ENCODE measurements at places on chromosomes 13 and 19.

DNA sequence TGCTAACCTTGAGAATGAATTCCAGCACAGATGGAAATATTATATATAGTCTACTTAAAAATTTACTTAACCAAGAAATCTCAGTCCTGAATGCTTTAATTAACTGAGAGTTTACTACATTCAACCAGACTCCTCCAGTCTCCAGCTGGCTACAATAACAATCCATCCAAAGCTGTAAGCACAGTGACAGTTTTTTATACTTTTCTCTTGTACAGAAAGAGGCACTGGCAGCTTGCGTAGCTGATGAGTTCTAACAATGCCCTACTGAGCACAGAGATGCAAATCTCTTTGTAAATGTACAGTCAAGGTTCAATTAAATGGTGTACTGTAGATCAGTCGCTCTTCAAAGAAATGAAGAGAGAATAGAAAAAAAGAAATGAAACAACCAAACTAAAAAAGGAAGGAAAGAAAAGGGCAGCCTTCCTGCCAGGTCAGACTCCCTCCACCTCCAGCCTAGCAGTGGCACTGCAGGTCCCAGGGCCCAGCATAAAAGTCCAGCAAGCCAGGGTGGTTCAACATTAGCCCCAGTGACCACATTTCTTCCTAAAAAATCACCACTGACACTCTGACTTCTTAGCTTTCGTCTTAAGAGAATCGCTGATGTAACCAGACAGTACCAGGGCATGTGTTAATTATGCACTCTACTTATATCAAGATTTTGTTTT is 88.4 kb downstream of the SACS start:
- DNase-seq, result no peak

DNA sequence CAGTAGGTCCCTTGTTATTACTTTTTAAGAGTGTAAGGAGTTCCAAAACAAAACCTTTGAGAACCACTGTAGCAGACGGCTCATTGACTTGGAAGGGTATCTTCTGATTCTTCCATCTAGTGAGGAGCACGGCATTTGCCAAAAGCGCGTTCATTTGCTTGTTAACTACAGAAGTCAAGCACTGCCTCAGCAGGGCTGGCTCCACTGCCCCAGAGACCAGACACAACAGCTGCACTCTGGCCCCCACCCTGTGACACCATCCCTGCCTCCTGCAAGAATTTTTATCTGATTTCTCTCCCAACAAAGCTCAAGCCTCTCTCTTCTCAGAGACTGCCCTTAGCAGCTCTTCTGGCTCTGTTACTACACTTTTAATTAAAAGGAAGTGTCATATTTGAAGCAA is 20.7 kb upstream of the XPO4 start:
- DNase-seq, result no peak

GRCh38 chr13:65763811-65764210 is 1466.3 kb downstream of the PCDH9 start:
- no peak for DNase-seq

DNA sequence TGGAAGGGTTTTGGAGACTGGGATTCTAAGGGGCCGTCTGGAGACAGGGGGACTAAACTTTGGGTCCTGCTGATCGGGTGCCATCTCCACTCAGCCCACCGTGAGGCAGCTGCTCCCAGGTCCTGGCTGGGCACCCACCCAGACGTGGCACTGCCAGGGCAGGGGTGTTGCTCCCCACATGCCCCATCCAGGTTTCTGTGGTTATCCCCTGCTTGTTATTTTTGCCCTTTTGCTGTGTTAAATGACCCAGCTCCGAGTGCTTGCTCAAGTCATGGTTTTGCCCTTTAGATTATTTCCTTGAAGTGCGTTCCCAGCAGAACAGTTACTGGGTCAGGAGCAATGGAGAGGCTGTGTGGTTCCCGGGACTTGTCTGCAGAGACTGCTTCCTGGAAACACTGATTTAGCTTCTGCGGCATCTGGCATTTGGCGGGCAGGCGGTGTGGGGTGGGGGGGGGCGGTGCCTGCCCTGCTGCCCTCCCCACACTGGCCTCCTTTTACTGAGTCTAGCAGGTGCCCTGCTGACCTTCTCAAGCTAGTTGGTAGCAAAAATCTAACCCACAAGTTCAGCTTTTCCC is 1.9 kb downstream of the RAB11B start:
- DNase-seq, result no peak

GRCh38 chr19:31073485-31074198 is 275.6 kb downstream of the TSHZ3 start:
- no peak for DNase-seq

DNA sequence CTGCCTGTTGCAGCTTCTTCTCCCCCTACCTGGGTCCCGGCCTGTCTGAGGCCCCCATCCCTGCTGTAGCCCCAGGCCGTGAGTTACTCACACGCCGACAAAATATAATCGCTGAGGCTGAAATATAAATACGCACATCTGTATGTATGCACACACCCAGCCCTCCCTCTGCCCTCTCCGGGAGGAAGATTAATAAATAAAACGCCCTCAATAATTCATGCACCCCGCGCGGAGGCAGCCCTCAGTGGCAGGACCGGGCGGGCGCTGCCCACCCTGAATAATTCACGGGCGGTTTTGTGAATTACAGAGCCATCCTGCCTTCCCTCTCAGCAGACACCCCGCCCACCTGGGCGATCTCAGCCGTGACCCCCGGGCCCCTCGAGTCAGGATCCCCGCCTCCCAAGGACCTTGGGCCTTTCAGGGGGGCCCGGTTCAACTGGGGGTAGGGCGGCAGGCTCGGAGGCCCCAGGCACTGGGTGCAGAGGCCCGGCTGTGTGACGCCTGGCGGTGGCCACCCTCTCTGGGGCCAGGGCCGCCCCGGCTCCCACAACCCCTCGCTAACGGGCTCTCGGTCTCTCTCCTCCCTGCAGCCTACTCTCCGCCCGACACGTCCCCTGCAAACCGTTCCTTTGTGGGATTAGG is 24.2 kb downstream of the SMIM24 start:
- DNase-seq, result no peak

GRCh38 chr19:2271234-2272103 is 10.5 kb downstream of the PEAK3 start:
- DNase-seq, result no peak

- no peak for DNase-seq
These were observed 45.3 kb upstream of the VSTM2B start for GRCh38 chr19:29480507-29480906.

DNA sequence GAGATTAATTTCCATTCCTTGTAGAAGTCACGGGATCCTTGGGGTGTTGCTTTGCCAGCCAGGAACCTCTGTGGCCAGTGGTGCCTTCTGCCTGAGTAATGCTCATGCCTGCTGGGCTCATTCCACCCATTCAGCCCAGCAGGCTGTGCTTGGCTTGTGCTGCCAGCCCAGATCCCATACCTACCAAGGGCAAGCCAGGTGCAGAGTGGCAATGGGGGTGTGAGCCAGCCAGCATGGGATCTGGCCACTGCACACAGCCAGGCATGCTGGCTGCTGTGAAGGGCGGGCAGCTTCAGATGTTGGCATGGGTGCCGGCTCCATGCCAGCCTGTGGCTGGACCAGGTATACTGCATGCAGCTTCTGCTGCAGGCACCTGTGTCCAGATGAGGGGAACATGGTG is 42.5 kb downstream of the WDFY2 start:
- DNase-seq, result no peak

GRCh38 chr13:113557013-113557412 is 27.5 kb upstream of the TFDP1 start:
- no peak for DNase-seq

DNA sequence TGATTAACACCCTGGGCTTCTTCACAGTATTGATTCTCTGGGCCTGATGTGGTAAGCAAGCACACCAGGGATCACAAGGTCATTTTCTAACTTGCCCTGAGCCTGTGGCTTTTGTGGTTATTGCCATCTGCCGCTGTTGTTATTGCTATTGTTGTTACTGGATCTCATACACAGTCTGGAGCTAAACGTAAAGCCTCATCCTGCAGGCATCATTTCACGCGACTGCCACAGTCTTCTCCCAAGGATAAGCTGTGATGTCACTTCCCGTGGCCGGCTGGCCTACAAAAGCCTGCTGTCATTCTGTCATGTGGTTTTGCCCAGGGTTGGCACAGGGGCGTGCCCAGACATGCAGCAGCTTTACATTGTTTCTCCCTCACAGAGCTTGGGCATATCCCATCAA is 154.0 kb upstream of the GPR12 start:
- DNase-seq, result no peak

- no peak for DNase-seq
These were observed 645 bp downstream of the PALM start for GRCh38 chr19:709196-709964.

- DNase-seq, result no peak
These were observed 25.0 kb upstream of the PLEKHF1 start for GRCh38 chr19:29640231-29640630.

DNA sequence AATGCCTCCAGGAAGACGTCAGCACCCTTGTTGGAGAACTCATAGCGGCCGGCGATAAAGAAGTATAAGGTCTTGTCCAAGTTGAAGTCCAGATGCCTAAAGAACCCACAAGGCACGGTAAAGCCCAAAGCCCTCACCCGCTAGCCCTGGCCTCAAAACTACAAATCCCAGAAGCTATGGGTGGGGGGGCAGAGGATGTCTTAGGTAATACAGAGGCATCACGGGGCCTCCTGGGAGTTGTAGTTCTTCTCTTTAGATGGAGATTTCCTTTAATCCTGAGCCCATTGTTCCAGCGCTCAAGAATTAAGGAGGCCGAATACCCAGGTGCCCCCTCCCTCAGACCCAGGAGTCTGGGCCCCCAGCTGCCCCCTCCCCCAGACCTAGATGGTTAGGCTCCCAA is 10.8 kb downstream of the GYS1 start:
- no peak for DNase-seq

DNA sequence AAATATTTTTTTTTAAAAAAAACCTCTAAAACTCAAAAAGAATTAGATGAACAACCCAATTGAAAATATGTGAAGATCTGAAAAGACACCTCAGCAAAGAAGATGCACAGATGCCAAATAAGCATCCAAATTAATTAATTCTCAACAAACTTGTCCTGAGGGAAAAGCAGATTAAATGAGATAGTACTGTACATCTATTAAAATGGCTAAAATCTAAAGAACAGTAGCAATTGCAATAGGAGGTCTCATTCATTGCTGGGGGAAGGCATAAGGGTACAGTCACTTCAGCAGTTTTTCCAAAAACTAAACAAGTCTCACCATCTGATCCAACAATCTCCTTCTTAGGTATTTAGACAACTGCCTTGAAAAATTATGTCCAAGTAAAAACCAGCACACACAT is 22.0 kb downstream of the PLPP2 start:
- no peak for DNase-seq

DNA sequence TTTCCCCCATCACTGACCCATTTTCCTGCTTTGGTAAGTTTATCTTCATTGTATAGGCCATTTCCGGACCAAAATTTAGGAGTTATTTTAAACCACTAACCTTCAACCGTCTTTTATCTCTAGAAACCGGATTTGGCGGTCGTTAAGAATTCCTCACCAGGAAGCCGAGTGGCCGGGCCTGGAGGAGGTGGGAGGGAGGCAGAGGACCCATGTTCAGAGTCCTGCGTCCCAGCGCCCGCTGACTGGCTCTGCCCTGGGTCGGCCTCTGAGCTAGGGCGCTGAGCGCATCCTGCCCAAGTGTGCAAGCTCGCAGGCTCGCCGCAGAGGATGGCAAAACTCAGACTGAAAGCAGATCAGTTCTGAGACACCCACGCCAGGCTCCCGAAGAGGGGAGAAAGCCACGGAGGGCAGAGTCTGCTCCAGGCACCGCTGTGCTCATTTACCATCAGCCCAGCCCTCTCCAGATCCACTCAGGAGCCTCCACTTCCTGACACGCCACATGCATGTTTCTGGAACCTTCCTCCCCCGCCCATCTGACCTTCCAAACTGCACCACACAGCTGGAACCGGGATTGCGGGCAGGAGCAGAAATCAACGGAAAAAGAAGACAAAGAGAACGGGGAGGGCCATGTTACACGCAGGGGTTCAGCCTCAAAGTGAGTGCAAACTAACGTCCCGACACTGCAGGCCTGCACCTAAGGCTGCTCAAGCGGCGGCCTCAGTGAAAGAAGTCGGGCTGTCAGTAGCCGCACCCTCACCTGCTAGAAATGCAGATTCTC is 8.3 kb downstream of the COL4A1 start:
- DNase-seq, result no peak

GRCh38 chr19:43489310-43489709 is 15.2 kb downstream of the PHLDB3 start:
- DNase-seq, result no peak

DNA sequence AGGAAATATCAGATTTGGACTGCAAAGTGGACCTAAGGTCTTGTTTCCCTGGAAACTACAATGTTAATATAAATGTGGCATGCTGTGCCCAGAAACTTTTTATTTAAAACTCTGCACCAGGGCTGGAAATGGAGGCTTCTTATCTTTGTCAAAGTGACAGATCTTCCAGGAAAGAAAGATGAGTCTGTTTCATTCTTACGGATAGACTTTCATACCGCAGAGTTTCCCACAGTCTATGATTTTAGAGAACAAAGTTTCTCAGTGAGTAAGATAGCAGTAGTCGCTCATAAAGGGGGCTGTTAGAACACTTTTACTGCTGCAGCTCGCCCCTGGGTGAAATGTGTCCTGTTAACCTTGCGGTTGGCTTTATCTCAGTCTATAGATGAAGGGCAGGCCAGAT is 6.7 kb downstream of the CLEC11A start:
- DNase-seq, result no peak

DNA sequence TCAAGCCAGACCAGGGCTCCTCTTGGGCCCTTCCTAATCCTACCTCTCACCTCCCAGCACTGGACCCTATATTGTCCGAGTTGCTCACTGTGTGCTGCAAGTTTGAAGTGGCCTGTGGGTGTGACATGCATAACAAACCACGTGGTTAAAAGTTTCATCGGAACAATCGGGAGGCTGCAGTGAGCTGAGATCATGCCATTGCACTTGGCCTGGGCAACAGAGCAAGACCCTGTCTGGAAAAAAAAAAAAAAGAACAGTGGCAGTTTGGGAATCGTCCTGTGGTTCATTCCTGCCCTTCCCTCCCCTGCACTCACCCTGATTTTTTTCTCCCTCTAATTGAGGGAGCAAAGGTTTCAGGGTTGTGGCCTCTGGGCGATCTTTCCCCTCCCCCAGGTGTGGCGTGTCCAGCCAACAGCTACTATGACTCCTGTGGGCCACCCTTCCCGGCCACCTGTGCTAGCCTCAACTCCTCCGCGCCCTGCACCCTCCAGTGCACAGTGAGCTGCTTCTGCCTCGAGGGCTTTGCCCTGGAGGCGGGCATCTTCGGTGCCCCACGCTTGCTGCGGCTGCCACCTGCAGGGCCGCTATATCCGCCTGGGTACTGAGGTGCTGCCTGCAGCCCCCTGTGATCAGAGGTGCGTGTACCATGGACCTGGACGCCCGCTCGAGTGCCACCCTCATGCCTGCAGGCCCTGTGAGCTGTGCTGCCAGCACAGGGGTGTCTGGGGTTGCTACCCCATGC is 16.3 kb upstream of the FXYD3 start:
- no peak for DNase-seq

GRCh38 chr13:76993021-76993420 is 1.1 kb downstream of the CLN5 start:
- no peak for DNase-seq

- DNase-seq, result no peak
These were observed 21.3 kb downstream of the VRK3 start for GRCh38 chr19:50003810-50004419.

DNA sequence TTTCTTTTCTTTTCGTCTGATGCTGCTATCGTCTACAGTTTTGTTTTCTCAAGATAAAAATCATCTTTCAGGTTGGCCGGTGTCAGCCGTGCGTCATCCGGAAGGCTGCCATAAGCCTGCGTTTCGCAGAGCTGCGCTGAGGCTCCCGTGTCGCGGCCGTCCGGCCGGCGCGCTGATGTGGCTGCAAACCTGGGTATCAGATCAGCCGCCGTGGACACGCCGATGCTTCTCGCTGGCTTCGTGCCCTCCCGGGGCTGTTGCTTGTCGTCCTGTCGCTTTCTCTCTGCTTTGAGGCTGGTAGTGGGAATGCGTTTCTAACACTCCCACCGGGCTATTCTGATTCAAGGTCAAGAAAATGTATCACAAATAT is 45.9 kb upstream of the TFDP1 start:
- DNase-seq, result no peak

Measured in central memory CD8-positive, alpha-beta T cell (primary cell).